ENCODE measurements at places on chromosomes 13 and 19. TPM values are rescaled to one million over a fixed set of nuclear protein-coding genes. Genes with fewer than 3 reads are reported as not detected.

GRCh38 chr13:64428196-64428595 is 2801.9 kb downstream of the PCDH9 start:
- H3K4me1 ChIP-seq = no peaks in the 10 kb centered on the region
- no peaks in the 10 kb centered on the region for H3K27me3 ChIP-seq
- H3K27ac ChIP-seq = no peak overlapping the region
- H3K36me3 ChIP-seq = no peaks in the 10 kb centered on the region
- no peak overlapping the region for H3K4me3 ChIP-seq

GRCh38 chr13:21058361-21058760 is 3.0 kb downstream of the LATS2 start:
- H3K4me1 ChIP-seq = no peaks in the 10 kb centered on the region
- H3K27me3 ChIP-seq = no peaks in the 10 kb centered on the region
- no peak overlapping the region for H3K4me3 ChIP-seq
- peaks cover 3% of the 10 kb centered on the region for H3K36me3 ChIP-seq
- no peak for DNase-seq

RFPL4A gene
- not detected for polyA plus RNA-seq

DNA sequence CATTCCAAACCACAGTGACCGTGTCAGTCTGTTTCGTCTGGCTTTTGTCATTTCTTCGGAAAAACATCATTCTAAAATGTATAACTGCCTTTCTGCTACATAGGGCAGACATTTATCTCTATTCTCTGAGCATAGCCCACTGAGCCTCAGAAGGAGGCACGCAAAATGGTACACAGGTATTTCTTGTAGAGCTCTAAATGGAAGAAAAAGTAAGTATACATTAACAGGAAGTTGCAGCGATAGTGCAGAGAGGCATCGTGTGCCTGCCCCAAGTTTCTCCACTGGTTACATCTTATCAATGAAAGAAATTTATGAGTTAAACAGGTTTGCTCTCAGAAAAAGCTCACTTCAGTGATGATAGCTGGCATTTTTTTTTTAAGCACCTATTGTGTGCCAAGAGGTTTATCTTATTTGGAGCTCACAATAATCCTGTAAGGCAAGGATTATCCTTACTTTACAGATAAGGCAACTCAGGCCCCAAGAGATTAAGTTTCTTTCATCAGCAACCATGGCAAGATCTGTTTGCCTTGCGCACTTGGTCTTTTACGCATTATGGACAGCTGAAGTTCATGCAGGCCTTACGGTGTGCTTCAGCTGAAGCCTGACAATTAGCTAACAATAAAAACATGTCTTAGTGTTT is 1.2 kb upstream of the RCBTB2 start:
- peaks cover 4% of the 10 kb centered on the region for H3K4me1 ChIP-seq
- no peaks in the 10 kb centered on the region for H3K36me3 ChIP-seq
- no peaks in the 10 kb centered on the region for H3K27me3 ChIP-seq
- no peak for DNase-seq

GRCh38 chr13:45104261-45104660 is 16.0 kb upstream of the GTF2F2 start:
- no peaks in the 10 kb centered on the region for H3K27me3 ChIP-seq
- no peaks in the 10 kb centered on the region for H3K4me1 ChIP-seq
- no peak overlapping the region for H3K27ac ChIP-seq
- no peaks in the 10 kb centered on the region for H3K36me3 ChIP-seq

- no peaks in the 10 kb centered on the region for H3K27me3 ChIP-seq
- peaks cover 5% of the 10 kb centered on the region for H3K36me3 ChIP-seq
- H3K4me3 ChIP-seq = peak overlapping the region; percentile 56
- DNase-seq = no peak
- H3K27ac ChIP-seq = peak overlapping the region; percentile 94
Observed at GRCh38 chr19:18206018-18206417, 2.2 kb upstream of the RAB3A start.

GRCh38 chr13:89688918-89689317 is 1658.6 kb upstream of the MIR17HG start:
- no peaks in the 10 kb centered on the region for H3K27me3 ChIP-seq
- H3K4me1 ChIP-seq = no peaks in the 10 kb centered on the region
- no peak overlapping the region for H3K4me3 ChIP-seq

DNA sequence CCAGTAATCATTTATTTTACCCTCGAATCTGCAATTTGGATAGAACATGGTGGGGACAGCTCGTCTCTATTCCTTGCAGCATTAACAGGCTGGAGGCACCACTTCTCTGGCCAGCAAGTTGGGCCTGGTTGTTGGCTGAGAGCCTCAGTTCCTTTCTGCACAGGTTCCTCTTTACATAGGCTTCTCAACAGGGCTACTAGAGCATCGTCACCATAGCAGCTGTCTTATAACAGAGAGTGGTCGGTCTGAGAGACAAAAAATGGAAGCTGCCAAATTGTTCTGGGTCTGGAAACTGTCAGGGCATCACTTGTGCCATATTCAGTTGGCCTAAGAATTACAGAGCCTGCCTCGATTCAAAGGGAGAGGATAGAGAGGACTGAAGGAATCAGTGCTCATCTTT is 86.7 kb downstream of the DNAJC15 start:
- H3K27me3 ChIP-seq = no peaks in the 10 kb centered on the region
- peak; percentile 24 for DNase-seq
- no peaks in the 10 kb centered on the region for H3K36me3 ChIP-seq
- peaks cover 34% of the 10 kb centered on the region for H3K4me1 ChIP-seq
- H3K27ac ChIP-seq = peak overlapping the region; percentile 40

- no peak overlapping the region for H3K4me3 ChIP-seq
- H3K36me3 ChIP-seq = no peaks in the 10 kb centered on the region
- no peaks in the 10 kb centered on the region for H3K4me1 ChIP-seq
- no peak for DNase-seq
Observed at GRCh38 chr13:73254827-73255226, 196.0 kb downstream of the KLF5 start.

DNA sequence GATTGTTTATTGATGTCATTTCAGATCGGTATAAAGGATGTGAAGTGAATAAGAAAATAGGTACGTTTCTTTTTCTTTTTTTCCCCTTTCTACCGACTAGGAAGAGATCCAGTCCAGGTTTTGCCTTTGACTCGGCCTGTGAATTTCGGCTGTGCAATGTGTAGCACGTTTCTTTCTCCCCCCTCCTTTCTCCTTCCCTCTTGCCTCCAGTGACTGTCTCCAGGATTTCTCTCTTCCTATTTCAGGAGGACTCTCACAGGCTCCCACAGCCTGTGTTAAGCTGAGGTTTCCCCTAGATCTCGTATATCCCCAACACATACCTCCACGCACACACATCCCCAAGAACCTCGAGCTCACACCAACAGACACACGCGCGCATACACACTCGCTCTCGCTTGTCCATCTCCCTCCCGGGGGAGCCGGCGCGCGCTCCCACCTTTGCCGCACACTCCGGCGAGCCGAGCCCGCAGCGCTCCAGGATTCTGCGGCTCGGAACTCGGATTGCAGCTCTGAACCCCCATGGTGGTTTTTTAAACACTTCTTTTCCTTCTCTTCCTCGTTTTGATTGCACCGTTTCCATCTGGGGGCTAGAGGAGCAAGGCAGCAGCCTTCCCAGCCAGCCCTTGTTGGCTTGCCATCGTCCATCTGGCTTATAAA is at the start of gene GPC6:
GPC6 (plus strand) TSS at position 185 of the 657 bp plus-strand sequence.
- peak; percentile 97 for DNase-seq
- H3K4me3 ChIP-seq = peak within 1 kb of the TSS; percentile 84
- peaks cover 38% of the 10 kb centered on the region for H3K4me1 ChIP-seq
- H3K36me3 ChIP-seq = no peaks in the 10 kb centered on the region
- H3K27ac ChIP-seq = peak within 1 kb of the TSS; percentile 93
- H3K27me3 ChIP-seq = no peaks in the 10 kb centered on the region

GRCh38 chr19:54201172-54201701 is 579 bp downstream of the RPS9 start:
- peaks cover 17% of the 10 kb centered on the region for H3K4me1 ChIP-seq
- peak overlapping the region; percentile 78 for H3K4me3 ChIP-seq
- DNase-seq = no peak
- H3K27ac ChIP-seq = peak overlapping the region; percentile 98
- H3K27me3 ChIP-seq = no peaks in the 10 kb centered on the region

DNA sequence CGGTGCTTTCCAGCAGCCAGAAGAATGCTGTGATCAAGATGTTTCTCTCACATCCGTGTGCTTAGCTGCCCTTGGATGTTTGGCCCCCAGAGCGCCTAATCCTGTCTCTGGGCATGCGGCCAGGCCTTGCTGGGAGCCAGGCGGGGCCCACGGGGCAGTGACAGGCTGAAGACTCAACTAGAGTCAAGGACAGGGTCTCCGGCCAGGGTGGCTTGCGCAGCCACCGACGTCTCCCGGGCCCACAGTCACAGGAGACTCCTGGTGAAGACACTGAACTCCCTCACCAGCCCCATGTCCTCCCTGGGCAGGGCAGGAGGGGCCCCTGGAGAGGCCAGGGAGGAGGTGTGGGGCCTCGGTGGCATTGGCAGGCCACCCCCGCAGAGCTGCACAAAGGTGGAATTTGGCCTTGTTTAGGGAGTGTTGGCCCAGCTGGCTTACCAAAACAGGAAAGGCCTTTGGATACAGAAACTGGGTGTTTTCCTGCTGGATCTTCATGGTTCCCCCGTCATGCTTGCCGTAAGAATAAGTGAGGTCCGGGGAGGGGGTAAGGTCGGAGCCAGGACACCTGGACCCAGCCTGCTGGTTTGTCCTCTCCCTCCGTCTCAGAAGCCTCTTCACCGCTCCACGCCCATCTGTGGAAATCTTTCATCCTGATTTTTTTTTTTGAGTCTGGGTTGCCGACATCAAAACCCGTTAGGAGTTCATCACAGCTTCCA is 10.0 kb upstream of the NDUFS7 start:
- no peak overlapping the region for H3K4me3 ChIP-seq
- DNase-seq = peak; percentile 35
- peak overlapping the region; percentile 71 for H3K27ac ChIP-seq
- H3K27me3 ChIP-seq = no peaks in the 10 kb centered on the region
- H3K36me3 ChIP-seq = peaks cover 20% of the 10 kb centered on the region

LGALS7B gene
- not detected for polyA plus RNA-seq

GRCh38 chr13:39787086-39787487 is 131.6 kb downstream of the COG6 start:
- no peak overlapping the region for H3K27ac ChIP-seq
- no peak overlapping the region for H3K4me3 ChIP-seq
- no peaks in the 10 kb centered on the region for H3K4me1 ChIP-seq
- H3K36me3 ChIP-seq = no peaks in the 10 kb centered on the region
- no peak for DNase-seq

DNA sequence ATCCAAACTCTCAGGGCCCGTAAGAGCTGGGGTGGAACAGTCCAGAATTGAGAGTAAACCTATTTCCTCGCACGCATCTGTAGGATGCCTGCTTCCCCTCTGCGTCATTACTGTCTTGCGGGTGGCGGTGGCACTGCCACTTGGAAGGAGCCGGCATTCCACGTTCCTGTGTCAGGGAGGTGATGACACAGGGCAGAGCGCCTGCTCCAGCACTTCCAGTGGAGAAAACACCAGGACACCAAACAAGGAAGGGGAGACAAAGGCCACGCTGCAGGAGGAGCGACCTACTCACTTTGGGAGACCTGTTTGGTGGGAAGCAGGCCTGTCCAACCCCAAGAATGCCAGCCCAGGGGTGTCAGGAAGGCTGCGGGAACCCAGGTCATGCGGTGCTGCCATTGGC is 37.1 kb downstream of the PBX4 start:
- no peaks in the 10 kb centered on the region for H3K4me1 ChIP-seq
- no peaks in the 10 kb centered on the region for H3K36me3 ChIP-seq
- H3K27ac ChIP-seq = no peak overlapping the region
- no peak overlapping the region for H3K4me3 ChIP-seq

DNA sequence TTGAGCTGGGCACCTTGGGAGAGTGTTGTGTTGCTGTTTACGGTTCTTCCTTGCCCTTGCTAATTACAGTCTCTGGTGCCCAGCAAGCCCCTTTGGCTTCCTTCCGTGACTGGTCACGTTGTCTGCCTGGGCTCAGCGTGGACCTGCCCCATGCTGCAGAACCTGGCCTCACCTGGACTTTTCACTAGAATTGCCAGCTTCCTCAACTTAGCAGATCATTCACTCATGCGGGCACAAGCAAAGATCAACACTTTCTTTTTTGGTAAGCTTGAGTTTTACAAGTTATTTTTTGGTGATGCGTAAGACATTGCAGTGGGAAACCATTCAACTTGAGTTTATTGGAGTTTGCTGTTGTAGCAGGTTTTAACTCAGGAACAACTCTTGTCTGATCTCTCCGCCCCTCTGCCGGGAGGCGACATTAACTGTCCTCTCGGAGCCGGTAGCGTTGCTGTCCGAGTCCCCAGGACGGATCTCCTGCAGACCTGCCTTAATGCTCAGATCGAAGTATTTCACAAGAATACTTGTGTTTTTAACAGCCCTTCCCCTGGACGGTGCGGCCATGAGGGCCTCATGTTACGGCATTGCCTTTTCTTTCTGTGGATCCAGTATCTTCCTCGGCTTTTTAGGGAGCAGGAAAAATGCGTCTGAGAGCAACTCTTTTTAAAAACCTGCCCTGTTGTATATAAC is 15.7 kb upstream of the TEX29 start:
- no peak overlapping the region for H3K27ac ChIP-seq
- H3K27me3 ChIP-seq = no peaks in the 10 kb centered on the region
- no peaks in the 10 kb centered on the region for H3K4me1 ChIP-seq
- H3K36me3 ChIP-seq = peaks cover 27% of the 10 kb centered on the region
- H3K4me3 ChIP-seq = no peak overlapping the region
- DNase-seq = no peak

- H3K4me1 ChIP-seq = no peaks in the 10 kb centered on the region
- H3K27me3 ChIP-seq = no peaks in the 10 kb centered on the region
- H3K27ac ChIP-seq = no peak overlapping the region
- no peak overlapping the region for H3K4me3 ChIP-seq
- no peaks in the 10 kb centered on the region for H3K36me3 ChIP-seq
Observed at GRCh38 chr13:29456419-29456818, 139.1 kb downstream of the SLC7A1 start.

GRCh38 chr19:498511-498891 is 2.2 kb downstream of the MADCAM1 start:
- H3K4me1 ChIP-seq = no peaks in the 10 kb centered on the region
- no peak for DNase-seq
- peaks cover 50% of the 10 kb centered on the region for H3K27me3 ChIP-seq
- H3K4me3 ChIP-seq = no peak overlapping the region

- no peaks in the 10 kb centered on the region for H3K27me3 ChIP-seq
- H3K4me1 ChIP-seq = peaks cover 41% of the 10 kb centered on the region
- no peak overlapping the region for H3K4me3 ChIP-seq
- DNase-seq = no peak
Observed at GRCh38 chr13:94033830-94034642, 445.4 kb downstream of the DCT start.

GIPR gene
- polyA plus RNA-seq = 12.8 TPM
